ENCODE measurements at places on chromosomes 13 and 19.

DNA sequence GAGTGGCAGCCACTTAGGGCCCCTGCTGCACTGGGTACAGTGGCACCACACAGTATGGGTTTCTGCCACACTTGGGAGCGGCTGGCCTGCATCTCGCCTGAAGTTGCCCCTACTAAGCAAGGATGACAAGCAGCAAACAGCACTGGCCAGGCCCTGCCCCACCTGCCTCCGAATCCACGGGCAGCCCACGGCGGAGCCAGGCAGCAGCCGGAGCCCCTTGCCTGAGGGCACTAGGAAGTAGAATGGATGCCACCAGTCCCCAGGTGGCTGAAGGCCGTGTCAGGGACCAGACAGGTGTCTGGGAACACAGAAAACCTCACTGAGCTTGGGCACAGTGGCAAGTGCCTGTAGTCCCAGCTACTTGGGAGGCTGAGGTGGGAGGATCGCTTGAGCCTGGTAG is 19.4 kb downstream of the MLLT1 start:
- no peak for DNase-seq

- DNase-seq: no peak
Observed at GRCh38 chr19:36246006-36246481, 31.1 kb downstream of the ZNF146 start.

DNA sequence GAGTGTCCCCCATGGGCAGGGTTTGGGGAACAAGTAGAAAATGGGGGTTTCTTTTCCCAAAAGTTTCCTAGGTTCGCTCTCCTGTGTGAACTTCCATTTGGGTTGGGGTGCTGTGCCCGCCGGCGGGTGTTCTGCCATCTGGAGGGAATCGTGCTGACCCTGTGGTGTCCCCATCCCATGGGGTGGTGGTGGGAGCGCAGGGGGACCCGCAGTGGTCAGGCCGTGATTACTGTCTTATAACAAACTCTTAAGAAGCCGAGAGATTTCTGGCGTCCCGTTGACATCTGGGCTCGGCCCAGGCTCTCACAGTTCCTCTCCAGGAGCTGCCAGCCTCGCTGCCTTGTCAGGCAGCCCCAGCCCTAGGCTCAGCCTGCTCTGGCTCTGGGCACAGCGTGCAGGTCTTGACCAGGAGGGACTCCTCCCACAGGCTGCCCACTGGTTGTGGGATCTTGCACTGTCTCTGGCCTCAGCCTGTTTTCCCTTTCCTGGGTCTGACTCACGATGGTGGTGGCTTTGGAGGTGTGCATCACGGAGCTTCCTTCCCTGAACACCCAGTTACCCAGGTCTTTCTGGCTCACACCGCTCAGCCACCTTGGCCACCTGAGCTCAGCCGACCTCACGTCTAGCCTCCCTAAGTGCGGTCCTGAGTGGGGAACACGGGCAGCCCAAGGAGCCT is 34.5 kb downstream of the PLEKHJ1 start:
- no peak for DNase-seq

GRCh38 chr13:112990783-112991182 is 21.8 kb downstream of the MCF2L start:
- no peak for DNase-seq

DNA sequence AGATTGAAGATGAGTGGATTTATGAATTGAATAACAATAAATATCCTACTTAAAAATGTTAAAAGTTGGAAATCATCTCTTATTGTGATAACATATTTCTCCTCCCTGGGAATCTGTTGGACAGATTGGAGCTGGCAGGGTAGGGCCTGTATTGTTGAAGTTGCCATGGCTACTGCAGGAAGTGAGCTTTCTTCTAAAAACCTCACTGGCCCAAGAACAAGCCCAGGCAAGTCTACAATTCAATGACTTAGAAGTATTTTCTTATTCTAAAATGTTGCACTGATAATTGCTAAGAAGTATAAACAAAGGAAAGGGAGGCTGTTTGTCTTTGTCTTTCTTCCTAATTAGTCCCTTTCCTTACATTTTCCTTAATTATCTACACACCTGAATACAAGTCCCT is 112.1 kb downstream of the DLEU7 start:
- DNase-seq: no peak

DNA sequence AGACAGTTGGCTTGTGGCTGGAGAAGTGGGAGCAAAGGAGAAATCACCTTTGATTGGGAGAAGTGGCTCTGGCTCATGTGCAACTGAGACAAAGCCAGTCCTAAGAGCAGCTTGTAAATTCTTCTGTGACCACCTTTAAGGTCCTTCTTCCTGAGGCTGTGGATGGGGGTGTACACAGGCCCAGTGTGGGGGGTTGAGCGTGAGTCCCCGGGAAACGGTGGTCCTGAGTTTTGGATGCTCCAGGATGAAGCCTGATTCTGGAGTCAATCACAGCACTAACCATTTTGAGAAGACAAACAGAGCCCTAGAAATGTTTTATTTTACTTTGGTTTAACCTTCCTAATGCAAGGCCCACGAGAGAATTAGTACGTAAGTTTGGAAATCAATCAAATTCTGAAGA is 3.9 kb upstream of the CEBPA start:
- DNase-seq: no peak

GRCh38 chr19:48506138-48506733 is 5.4 kb downstream of the LMTK3 start:
- DNase-seq: no peak

All from endothelial cell (in vitro differentiated cells).